Cerebellar cortex (tissue), 1 donor: ENCODE measurements at places on chromosomes 3 and 15.
A peak's percentile ranks its signal among the peaks of the same experiment; 100 is the strongest.

GRCh38 chr3:188026191-188026968 is 127.6 kb upstream of the LPP start:
- DNase-seq = no peak

DNA sequence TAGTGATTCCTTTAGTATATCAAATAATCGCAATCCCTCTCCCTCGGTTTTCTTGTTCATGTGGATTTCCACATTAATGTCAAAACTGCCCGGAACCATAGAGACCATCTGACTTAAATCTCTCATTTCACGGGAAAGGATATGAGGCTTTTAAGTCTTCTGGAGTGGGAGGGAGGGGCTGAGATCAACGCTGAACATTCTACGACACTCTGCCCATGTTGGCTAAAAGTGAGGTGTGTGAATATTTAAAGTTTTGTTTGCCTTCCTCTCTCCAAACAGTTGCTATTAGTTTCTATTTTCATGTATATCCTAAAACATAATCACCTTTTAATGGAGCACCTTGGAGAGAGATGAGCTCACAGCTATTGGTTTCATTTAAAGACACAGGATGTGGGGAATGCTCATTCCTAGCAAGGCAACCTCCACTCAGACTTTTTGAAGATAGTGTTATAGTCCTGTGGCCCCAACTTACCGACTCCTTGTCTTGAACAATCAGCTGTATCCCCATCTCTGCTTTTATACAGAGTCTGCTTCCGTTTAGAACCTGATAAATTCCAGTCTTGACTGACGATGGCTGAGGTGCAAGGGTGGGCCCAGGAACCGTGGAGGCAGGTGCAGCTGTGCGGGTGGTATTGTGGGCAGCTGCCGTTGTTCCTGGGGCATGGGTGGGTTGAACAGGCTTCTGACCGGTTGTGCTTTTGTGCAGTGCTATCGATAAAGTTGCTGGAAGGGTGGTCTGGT is 9.2 kb downstream of the LAMP3 start:
- DNase-seq = no peak

DNA sequence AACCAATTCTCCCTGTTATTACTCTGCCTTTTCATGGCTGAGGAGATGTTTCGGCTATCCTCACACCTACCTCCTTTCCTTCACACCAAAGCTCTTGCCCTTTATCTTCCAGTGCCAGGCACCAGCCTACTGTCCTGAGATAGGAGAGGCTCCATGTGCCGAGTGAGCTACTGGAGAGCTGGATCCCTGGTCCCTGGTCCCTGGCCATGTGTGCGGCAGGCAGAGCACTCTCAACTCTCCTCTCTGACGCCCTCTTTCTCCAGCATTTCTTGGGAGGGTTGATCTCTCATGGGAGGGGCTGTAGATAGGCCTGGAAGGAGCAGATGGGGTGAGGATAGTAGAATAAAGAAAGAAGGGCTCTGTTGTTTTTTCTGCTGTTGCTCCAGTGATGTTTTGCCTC is 277.1 kb upstream of the UMPS start:
- no peak for DNase-seq

- no peak for DNase-seq
Measured at GRCh38 chr3:54065140-54065539, 57.2 kb upstream of the CACNA2D3 start.

DNA sequence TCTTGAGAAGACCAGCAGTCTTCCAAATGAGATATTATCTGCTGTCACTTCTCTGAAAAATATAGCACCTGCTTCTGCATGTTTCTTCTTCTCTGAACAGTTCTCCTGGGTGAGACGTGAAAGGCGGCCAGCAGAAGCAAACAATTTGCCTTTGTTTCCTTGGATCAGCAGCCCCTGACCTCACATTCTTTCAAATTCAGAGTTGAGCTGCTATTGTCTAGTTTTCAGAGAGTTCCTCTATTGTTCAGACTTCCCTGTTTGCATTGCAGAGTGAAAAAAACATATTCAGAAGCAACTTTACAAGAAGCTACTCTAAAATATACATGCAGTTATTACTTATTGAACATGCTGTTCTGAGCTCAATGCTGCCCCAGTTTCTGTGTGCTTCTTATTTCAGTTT is 653.6 kb downstream of the NAALADL2 start:
- DNase-seq = no peak

- DNase-seq = no peak
Measured at GRCh38 chr15:79035111-79035601, 55.4 kb downstream of the RASGRF1 start.

DNA sequence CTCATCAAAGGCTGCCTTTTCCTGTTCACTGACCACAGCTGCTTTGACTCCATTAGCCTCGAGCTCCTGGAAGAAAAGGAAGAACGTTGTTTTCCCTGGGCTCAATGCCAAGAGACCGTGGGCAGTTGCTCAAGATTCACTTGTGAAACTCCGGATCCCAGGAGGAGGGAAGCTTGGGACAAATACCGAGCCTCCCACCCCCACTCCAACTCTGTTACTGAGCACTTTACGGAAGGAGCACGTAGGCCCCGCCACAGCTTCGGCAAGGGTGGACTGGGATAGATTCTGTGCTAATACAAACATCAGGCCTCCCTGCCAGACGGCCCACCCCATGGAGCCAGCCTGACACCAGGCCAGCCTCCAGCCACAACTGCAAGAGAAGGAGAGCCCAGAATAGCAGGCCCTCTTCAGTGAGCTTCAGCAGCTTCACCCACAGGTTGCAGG is 10.8 kb upstream of the FANCD2 start:
- no peak for DNase-seq

- peak; percentile 39 for DNase-seq
Measured at GRCh38 chr15:70604666-70605315, 158.6 kb downstream of the UACA start.

GRCh38 chr3:25547943-25548674 is 116.6 kb downstream of the TOP2B start:
- no peak for DNase-seq

- DNase-seq = peak; percentile 83
Measured at GRCh38 chr3:128800241-128801187, 74.5 kb downstream of the RAB7A start.

DNA sequence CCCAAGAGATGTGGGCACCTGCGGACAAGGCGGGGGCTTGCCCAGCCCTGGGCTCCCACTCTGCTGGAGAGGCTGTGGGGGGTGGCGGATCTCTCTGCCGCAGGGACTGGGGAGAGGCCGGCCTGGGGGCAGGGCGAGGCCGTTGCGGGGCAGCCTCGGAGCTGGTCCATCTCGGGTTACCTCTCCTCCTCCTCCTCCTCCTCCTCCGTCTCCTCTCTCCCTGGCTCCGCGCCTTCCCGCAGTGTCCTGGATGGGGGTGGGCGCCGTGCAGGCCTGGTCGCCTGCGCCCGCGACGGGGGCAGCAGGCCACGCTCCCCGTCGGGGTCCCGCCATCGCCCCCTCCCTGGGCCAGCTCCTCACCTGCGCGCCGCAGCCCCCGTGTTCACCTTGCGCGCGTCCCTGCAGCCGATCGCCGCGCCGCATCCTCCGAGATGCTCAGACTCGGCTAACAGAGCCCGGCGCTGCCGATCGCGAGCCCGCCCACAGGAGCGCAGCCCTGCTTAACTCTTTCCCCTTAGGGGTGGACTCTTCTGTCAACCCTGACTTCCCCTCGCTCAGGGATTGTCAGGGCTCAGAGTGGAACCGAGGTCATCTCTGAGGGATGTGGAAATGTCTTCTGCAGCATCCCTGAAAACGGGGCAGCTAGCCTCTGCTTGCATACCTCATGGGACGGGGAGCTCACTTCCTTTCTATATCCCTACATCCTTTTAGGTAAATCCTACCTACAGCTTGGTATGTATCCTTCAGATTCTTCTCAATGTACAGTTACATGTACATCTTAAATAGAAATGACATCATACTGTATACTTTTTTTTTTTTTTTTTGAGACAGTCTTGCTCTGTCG is at the start of gene PRRT3:
PRRT3 (minus strand) TSS at position 447 of the 844 bp plus-strand sequence. CDS start 2,293 bp downstream, outside the sequence.
- peak; percentile 65 for DNase-seq

DNA sequence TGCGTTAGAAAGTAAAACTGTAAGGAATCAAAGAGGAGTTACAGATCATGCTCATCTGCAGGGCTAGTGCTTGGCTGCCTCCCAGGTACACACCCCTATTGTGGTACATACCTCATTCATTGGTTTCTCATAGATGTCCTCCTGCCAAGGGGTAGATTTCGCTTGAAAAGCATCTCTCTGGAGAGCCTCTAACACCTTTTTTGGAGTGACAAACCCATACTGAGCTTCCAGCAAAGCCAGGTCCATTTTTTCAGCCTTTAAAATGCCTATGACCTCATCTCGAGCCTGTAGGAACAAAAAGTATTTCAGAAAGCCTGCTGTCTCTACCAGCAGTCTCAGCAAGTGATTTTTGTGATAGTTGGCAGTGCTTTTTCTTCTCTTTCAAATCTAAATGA is 112.1 kb downstream of the CMSS1 start:
- peak; percentile 77 for DNase-seq

DNA sequence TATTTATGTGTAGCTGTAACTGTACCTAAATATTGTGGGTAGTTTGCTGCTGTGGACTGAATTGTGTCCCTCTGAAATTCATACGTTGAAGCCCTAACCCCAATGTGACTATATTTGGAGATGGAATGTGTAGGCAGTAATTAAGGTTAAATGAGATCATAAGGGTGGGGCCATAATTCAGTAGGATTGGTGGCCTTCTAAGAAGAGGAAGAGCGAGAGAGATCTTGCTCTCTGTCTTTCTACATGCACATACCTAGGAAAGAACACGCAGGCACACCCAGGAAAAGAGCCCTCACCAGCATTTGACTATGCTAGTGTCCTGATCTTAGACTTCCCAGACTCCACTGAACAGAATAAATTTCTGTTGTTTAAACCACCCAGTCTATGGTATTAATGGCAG is 67.6 kb upstream of the CFAP20DC start:
- DNase-seq = no peak

GRCh38 chr3:152084441-152085158 is 184.1 kb upstream of the MBNL1 start:
- no peak for DNase-seq

- no peak for DNase-seq
Measured at GRCh38 chr15:67196672-67197363, 57.6 kb downstream of the AAGAB start.

DNA sequence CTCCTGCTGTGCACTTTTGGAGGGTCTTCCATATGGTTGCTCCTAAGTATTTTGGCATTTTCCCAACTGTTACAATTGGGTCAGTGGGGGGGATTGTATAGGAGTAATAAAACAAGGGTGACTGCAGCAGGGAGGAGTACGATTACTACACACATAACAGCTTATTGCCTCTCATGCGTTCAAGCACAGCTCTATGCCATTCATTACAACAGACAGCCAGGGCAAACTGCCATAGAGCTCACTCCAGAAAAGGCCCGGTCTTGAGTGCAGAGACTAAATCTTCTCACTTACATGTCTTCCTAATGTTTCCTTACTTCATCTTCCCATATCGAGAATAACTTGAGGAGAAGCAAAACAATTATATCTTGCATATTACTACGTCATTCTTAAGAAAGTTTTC is 1.4 kb upstream of the CHMP2B start:
- peak; percentile 46 for DNase-seq

DNA sequence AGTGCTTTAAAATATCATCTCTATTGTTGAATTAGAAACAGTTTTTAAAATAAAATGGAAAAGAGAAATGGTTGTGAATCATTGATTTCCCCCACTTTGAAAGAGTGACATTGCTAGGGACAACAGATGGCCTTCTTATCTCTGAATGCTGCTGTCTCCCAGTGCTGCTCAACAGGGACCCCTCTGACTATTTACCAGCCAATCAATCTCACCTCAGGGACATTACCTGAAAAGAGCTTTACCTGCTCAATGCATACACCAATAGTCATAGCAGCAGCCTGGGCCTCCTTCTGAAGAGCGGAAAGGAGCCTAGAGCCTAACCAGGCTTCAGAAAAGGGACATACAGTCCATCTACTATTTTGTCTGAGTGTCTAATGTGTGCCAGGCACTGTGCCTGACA is 162.8 kb downstream of the CGGBP1 start:
- no peak for DNase-seq

GRCh38 chr15:52511084-52511483 is 17.6 kb downstream of the MYO5A start:
- no peak for DNase-seq

DNA sequence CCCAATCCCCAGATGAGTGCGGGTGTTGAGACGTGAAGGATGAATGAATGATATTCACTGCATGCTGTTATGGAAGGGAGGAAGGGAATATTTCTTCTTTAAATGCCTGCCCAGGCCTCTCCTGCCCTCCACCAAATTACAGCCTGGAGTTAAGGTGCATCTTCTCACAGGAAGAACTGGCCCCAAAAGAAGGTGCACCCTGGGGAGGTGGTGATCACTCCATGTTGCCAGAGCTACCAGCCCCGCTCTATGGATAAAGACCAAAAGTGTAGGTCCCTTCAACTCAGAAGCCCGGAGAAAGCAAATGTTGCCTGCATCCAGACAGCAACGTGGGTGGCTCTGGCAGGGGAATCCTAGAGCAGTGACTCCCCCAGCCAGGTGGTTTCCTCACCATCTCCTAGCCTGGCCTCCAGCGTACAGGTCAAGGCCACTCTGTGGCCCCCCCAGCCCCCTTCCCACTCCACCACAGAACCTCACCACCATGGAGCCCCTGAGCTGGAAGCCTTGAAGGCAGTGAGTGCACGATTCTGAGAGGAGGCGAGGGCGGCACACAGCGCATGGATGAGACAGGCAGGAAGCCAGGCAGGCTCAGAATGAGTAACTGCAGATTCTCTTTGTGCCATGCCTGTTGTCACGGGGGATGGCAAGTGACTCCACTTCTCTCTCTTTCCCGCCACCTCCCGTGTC is 3.5 kb upstream of the VIPR1 start:
- no peak for DNase-seq

DNA sequence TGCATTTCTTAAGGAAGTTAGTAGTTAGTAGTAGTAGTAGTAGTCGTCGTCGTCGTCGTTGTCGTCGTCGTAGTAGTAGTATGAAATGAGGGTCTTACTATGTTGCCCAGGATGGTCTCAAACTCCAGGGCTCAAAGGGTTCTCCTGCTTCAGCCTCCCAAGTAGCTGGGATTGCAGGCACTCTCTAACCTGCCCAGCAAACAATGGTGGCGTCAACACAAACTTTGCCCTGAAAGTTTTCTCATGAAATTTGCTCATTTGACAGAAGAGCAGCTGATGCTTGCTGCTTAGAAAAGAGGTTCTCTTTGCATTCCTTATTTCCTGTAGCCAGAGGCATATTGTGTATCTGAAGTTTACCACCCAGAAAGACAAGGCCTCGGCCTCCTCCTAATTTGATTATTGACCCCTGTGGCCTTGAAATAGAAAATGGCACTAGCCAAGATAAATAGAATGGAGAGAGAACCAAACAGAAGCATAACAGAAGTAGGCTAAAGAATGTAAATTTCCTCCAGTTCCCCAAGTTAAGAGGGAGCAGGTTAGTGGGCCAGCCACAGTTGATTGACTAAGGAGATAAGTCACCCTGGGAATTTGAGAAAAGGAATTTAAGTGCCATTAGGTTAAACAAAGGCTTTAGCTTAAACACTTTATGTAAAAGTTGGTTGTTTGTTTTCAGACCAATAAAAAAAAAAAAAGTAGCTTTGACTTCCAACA is 166.2 kb upstream of the ROBO2 start:
- DNase-seq = no peak

DNA sequence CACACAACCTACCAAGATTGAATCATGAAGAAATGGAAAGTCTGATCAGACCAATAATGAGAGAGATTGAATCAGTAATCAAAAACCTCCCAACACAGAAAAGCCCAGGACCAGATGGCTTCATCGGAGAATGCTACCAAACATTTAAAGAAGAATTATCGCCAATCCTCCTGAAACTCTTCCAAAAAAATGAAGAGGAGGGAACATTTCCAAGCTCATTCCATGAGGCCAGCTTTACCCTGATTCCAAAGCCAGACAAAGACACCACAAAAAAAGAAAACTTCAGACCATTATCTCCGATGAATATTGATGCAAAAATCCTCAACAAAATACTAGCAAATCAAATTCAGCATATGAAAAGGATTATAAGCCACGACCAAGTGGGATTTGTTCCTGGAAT is 94.1 kb downstream of the SENP2 start:
- peak; percentile 43 for DNase-seq
